Activated T-cell treated with anti-CD3 and anti-CD28 coated beads for 4 hours (primary cell): ENCODE measurements at places on chromosomes 2 and 18.

- no peak for DNase-seq
Measured at GRCh38 chr18:76195601-76196000, 299.4 kb downstream of the ZNF516 start.

GRCh38 chr2:129757915-129758783 lies 221.3 kb upstream of the RAB6C start:
- no peak for DNase-seq

DNA sequence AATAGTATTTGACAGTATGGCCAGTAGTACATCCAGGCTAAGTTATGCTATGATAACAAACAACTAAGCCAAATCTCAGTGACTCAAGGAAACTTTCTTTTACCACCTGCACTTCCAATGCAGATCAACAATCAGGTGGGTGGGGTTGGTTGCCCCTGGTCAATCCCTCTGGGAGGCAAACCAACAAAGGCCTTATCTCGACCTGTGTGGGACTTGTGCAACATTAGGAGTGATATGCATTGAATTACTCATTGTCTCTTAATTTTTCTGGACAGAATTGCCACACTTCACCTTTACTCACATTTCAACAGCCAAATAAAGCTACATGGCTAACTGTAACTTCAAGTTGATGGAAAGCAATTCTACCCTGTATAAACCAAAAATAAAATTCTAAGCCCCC lies 1049.3 kb upstream of the CDH2 start:
- DNase-seq: no peak

DNA sequence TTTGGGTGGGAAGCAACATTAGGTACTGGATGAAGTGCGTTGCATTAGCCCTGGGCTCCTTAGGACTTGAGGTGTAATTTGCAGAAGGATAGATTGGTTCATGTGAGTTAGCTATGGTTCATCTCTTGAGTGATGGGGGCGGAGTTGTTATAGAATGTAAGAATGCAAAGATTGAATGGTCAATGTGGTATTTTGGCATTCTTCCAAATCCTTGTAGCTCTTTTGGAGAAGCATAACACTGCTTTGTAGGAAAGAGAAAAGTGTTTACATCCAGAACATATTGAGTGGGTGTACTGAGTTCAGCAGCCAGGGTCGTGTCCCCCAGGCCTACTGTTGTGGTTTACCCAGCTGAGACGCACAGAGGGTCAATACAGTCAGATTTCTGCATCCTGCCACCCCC lies 173.5 kb downstream of the FMNL2 start:
- no peak for DNase-seq

GRCh38 chr2:37367310-37367709 lies 22.9 kb downstream of the QPCT start:
- no peak for DNase-seq
